ENCODE measurements at places on chromosomes 13 and 19. TPM values are rescaled to one million over a fixed set of nuclear protein-coding genes. Genes with fewer than 3 reads are reported as not detected.
A peak's percentile ranks its signal among the peaks of the same experiment; 100 is the strongest.

GRCh38 chr13:25575562-25575961 lies 203.8 kb downstream of the ATP8A2 start:
- no peak overlapping the region for H3K27ac ChIP-seq
- H3K27me3 ChIP-seq = no peaks in the 10 kb centered on the region
- no peaks in the 10 kb centered on the region for H3K4me1 ChIP-seq
- no peaks in the 10 kb centered on the region for H3K36me3 ChIP-seq

Gene AP2A1
- 55.5 TPM for total RNA-seq

DNA sequence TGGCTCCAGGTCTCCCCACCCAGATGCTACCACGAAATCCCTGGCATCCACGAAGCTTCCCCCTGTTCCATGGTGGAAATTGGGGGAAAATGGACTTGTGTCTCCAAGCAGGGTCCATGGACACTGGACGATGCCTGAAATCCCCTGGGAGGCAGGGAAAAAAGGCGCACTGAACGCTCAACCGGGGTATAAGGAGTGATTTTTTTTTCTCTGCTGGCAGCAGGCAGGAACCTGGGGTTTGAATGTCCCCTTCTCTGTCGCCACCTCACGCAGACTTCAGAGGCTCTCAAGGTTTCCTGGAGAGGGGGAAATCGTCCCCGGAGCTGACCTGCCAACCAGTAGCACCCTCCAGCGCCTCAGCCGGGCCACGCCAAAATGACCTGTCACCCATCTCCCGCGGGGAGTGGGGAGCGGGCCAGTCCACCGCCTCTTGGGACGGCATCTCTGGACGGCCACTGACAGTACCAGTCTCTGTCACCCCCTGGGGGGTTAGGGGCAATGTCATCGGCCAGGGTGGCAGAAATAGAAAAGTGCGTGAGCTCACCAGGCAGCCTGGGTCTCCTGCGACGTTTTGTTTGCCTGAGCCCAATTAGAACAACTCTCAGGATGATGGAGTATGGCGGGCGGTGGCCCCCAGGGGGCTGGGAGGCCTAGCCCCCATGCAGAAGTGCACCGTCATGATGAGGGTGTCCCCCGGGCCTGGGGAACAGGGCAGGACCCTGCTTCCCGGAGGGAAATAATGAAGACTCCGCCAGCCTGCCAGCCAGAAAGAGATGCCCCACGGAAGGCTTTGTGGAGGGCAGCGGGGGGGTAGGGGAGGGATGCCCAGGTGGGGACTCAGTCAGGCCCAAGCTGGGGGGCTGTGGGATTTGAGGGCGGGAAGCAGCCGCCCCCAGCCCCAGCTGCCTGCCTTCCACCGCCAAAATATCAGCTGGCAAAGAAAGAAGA lies 2.6 kb downstream of the PTPRS start:
- H3K27me3 ChIP-seq = peaks cover 28% of the 10 kb centered on the region
- no peaks in the 10 kb centered on the region for H3K36me3 ChIP-seq
- H3K27ac ChIP-seq = no peak overlapping the region

DNA sequence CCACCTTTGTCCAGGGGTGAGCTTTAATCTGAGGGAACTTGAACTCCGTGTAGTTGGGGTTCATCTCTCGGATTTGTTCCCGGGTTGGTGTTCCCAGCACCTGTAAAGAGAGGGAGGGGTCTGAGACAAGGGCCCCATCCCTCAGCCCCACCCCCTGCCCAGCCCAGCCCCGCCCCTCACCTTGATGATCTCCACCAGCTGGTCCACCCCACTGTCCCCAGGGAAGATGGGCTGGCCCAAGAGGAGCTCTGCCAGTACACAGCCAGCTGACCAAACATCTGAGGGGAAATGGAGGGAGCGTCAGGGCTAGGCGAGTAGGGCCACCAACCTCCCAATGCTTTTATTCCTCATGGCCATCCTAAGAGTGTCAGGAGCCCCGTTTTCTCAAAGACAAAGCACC lies 9.3 kb downstream of the GSK3A start:
- no peaks in the 10 kb centered on the region for H3K27me3 ChIP-seq
- H3K27ac ChIP-seq = no peak overlapping the region
- H3K36me3 ChIP-seq = peaks cover 69% of the 10 kb centered on the region
- DNase-seq = no peak
- H3K4me1 ChIP-seq = peaks cover under 1% of the 10 kb centered on the region

- H3K36me3 ChIP-seq = no peaks in the 10 kb centered on the region
- H3K27me3 ChIP-seq = peaks cover 8% of the 10 kb centered on the region
- no peak overlapping the region for H3K27ac ChIP-seq
- DNase-seq = peak; percentile 30
Observed at GRCh38 chr19:11485245-11485837, 4.5 kb upstream of the ELAVL3 start.

DNA sequence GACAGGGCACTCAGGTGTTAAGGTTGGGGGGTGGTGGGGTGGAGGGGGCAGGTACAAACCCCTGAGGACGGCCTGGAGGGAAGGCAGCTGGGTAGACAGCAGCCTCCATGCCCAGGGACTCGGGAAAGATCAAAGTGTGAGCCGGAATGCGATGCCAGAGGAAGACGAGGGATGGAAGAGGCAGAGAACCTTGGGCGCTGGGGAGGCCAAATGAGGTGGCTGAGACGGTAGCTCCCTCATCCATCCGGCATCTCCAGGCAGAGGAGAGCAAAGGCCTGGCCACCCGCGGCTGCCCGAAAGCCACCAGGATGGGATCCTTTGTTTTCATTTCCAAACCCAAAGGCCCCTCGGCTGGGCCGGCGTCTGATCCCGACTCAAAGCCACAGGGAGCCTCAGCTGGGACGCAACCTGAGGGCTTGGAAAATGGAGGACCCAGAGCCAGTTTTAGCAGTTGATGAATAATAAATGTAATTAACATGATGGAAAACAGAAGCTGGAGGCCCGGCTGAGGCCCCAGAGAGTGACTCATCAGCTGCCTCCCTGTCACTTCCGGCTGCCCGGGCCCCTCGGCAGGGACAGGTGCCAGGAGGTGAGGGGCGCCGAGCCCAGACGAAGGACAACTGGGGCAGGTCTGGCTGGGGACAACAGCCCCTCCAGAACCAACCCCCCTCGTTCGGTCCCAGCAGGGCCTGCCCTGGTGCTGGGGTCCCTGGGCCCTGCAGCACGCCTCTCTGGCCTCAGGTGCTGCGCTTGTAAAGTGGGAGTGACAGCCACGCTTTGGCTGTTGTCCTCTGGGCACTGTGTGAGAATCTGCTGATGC lies 61.6 kb downstream of the CEBPG start:
- H3K4me3 ChIP-seq = no peak overlapping the region
- no peak overlapping the region for H3K27ac ChIP-seq
- H3K27me3 ChIP-seq = no peaks in the 10 kb centered on the region
- DNase-seq = no peak

GRCh38 chr13:23159205-23159759 lies 21.5 kb upstream of the SGCG start:
- H3K27ac ChIP-seq = no peak overlapping the region
- no peaks in the 10 kb centered on the region for H3K4me1 ChIP-seq
- no peak for DNase-seq

DNA sequence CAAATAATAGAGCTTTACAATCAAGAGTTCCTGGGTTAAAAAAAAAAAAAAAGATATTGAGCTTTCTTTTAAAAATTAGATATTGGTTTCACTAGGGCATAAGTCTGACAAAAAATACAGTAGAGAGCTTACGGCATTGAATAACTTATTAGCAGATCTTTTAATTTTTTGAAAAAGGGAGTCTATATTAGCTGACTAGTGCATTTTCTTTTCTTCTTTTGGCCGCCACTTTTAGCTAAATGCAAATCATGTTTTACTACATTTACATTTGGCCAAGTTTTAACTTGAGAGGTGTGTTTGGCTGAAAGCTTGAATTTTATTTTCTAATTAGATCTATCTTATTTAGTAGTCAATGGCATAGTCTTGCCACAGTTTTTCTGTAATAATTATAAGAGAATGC lies 43.4 kb downstream of the SPRY2 start:
- H3K4me1 ChIP-seq = no peaks in the 10 kb centered on the region
- H3K4me3 ChIP-seq = no peak overlapping the region
- H3K27me3 ChIP-seq = no peaks in the 10 kb centered on the region
- H3K36me3 ChIP-seq = no peaks in the 10 kb centered on the region
- DNase-seq = no peak
- H3K27ac ChIP-seq = no peak overlapping the region

GRCh38 chr13:33033051-33033812 lies 17.0 kb downstream of the KL start:
- H3K27ac ChIP-seq = no peak overlapping the region
- H3K4me1 ChIP-seq = peaks cover 6% of the 10 kb centered on the region
- peak; percentile 7 for DNase-seq
- H3K27me3 ChIP-seq = no peaks in the 10 kb centered on the region

Gene PRODH2
- total RNA-seq = not detected

DNA sequence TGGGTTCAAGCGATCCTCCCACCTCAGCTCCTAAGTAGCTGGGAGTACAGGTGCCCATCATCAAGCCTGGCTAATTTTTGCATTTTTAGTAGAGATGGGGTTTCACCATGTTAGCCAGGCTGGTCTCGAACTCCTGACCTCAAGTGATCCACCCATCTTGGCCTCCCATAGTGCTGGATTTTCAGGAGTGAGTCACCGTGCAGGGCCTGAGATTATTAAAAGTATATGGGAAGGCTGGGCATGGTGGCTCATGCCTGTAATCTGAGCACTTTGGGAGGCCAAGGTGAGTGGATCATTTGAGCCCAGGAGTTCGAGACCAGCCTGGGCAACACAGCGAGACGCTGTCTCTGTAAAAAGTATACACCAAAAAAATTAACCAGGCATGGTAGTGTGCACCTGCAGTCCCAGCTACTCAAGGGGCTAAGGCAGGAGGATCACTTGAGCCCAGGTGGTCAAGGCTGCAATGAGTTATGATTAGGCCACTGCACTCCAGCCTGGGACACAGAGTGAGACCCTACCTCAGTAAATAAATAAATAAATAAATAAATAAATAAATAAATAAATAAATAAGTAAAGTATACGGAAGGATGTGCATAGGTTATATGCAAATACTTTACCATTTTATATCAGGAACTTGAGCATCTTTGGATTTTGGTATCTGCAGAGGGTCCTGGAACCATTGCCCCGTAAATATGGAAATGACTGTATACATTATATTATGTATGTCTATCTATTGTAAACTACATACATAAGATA lies 854 bp downstream of the IL12RB1 start:
- H3K4me3 ChIP-seq = peak overlapping the region; percentile 84
- H3K27ac ChIP-seq = peak overlapping the region; percentile 87
- peaks cover 16% of the 10 kb centered on the region for H3K36me3 ChIP-seq
- H3K27me3 ChIP-seq = no peaks in the 10 kb centered on the region
- H3K4me1 ChIP-seq = peaks cover 70% of the 10 kb centered on the region

- no peak for DNase-seq
- no peak overlapping the region for H3K27ac ChIP-seq
- no peak overlapping the region for H3K4me3 ChIP-seq
- no peaks in the 10 kb centered on the region for H3K27me3 ChIP-seq
Observed at GRCh38 chr13:93625536-93625935, 398.9 kb downstream of the GPC6 start.

Gene PLPPR3
- not detected for total RNA-seq

Gene C2CD4C
- total RNA-seq = not detected

Gene ZNF723
- total RNA-seq = not detected

- H3K27me3 ChIP-seq = no peaks in the 10 kb centered on the region
- H3K4me1 ChIP-seq = no peaks in the 10 kb centered on the region
- no peak overlapping the region for H3K4me3 ChIP-seq
- DNase-seq = no peak
- H3K36me3 ChIP-seq = no peaks in the 10 kb centered on the region
Observed at GRCh38 chr13:111906306-111906705, 160.6 kb upstream of the SOX1 start.

DNA sequence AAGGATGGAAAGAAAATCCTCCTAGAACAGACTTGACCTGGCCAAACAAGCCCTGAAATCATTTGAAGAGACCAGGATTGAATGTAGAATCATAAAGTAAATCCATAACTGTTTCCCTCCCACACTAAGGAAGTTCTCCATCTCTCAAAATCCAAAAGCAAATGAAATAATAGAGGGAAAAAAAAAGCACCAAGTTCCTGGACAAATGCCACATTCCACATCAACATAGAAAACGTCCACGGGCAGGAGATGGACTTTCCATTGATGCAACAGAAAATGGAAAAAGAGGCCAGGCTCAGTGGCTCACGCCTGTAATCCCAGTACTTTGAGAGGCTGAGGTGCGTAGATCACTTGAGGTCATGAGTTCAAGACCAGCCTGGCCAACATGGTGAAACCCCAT lies 56.2 kb downstream of the INSR start:
- no peak overlapping the region for H3K27ac ChIP-seq
- DNase-seq = no peak
- H3K27me3 ChIP-seq = no peaks in the 10 kb centered on the region
- no peaks in the 10 kb centered on the region for H3K36me3 ChIP-seq
- no peaks in the 10 kb centered on the region for H3K4me1 ChIP-seq

- no peaks in the 10 kb centered on the region for H3K36me3 ChIP-seq
- peak; percentile 26 for DNase-seq
- peaks cover 4% of the 10 kb centered on the region for H3K4me1 ChIP-seq
- no peak overlapping the region for H3K4me3 ChIP-seq
- no peak overlapping the region for H3K27ac ChIP-seq
- H3K27me3 ChIP-seq = no peaks in the 10 kb centered on the region
Observed at GRCh38 chr19:19549804-19550464, 11.9 kb downstream of the CILP2 start.

DNA sequence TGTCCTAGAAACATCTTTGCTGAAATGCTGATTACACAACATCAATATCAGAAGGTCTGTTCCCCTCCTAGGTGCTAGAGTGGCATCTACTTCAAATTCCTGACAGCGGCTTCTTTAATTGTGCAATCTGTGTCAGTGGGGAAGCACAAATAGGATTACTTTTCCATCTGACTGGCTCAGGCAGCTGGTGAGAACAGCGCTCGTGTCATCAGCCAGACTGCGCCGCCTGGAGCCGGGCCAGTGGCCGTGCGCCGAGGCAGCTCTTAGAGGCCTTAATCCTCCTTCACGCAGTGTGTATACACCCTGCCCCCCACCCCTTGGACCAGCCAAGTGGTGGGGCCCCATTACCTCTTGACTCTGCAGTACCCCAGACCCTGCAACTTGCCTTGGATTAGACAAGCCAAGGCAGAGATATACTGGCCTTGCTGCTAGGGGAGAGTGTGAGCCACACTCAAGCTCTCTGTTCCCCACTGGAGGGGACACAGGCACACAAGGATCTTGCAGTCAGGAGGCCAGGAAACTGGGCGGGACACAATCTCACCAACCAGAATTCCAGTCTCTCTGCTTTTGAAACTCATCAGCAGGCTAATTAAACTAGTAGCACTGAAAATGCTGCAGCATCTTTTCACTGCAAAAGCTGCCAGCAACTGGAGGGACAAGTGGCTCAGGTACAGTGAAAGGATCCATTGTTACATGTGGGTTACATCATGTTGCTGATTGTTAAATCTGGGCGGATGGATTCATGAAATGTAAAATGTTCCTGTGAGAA lies 48.9 kb upstream of the EPHX3 start:
- H3K27ac ChIP-seq = no peak overlapping the region
- H3K27me3 ChIP-seq = no peaks in the 10 kb centered on the region
- H3K4me1 ChIP-seq = peaks cover 90% of the 10 kb centered on the region
- no peak for DNase-seq

All from CD4-positive, alpha-beta memory T cell (primary cell).